Esophagus muscularis mucosa (tissue), 4 donors: ENCODE measurements at places on chromosomes 3 and 15. TPM values are rescaled to one million over a fixed set of nuclear protein-coding genes. Genes with fewer than 3 reads are reported as not detected.

Gene SI
- total RNA-seq = not detected

Gene ITIH3
- total RNA-seq = 0.83 TPM

Gene AGBL1
- total RNA-seq = 0.06 TPM

DNA sequence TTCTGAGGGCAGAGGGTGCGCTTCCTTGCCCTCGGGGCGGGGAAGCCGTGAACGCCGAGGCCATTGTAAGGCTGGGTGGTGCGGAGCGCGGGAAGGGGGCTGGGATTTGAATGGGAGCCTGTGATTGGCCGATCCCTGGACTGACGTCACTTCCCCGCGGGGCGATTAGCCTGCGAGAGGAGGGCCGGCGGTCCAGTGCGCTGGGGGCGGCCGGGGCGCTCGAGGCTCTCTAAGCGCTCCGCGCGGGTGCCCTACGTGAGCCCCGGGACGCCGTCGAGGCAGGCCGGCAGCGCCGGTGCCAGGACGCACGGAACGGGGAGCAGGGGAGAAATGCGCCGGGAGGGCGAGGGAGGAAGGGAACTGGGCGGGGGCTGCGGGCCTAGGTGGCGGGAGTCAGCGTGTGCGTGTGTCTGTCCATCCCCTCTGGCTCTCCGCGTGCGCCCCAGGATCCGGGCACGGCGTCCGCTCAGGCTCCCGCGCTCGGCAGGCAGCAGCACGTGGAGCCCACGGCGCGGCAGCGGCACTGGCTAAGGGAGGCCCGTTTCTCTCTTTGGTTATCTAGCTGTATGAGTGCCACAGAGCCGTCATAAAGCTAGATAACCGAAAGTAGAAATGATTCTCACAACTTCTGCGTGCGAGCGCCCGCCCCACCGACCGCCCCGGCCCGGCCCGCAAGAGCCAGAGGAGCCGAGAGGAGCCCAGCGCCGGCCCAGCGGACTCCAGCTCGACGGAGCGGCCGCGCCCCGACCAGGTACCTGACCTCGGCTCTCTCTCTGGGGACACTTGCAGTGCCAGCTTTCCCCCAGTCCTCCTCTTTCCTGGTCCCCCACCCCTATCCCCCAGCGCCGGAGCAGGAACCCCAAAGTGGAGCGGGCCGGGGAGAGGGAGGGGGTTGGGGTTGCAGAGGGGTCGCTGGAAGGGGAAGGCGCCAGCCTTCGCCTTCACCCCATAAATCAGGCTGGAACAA, 33.1 kb upstream of the POLG start:
- H3K27me3 ChIP-seq = peaks cover 99% of the 10 kb centered on the region
- no peak overlapping the region for H3K27ac ChIP-seq
- DNase-seq = no peak
- H3K4me3 ChIP-seq = peak overlapping the region; percentile 32

- no peak overlapping the region for H3K4me3 ChIP-seq
- peaks cover 12% of the 10 kb centered on the region for H3K4me1 ChIP-seq
- H3K27me3 ChIP-seq = no peaks in the 10 kb centered on the region
- DNase-seq = no peak
- H3K27ac ChIP-seq = no peak overlapping the region
- H3K36me3 ChIP-seq = no peaks in the 10 kb centered on the region
These were observed 189.8 kb downstream of the SLCO3A1 start for GRCh38 chr15:92043283-92043682.

DNA sequence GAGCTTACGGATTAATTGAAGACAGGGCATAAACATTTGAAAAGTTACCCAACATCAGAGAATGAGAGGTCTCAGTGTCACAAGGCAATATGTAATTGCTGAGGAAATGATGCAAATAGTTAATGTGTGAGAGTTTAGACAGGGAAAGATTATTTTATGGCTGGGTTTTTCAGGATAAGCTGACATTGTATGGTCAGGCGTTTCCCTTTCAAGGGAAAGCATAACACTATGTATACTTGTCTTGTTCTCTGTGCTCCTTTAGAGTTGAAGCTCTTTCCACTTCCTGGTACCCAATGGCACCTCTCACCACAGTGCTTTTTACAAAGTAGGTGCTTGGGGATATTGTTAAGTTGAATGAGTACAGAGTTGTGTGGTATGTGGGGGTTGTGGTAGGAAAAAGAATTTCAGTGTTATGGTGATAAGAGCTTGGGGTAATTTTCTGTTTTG, 19.9 kb downstream of the IQGAP1 start:
- peaks cover 75% of the 10 kb centered on the region for H3K4me1 ChIP-seq
- no peak for DNase-seq
- no peaks in the 10 kb centered on the region for H3K27me3 ChIP-seq
- H3K27ac ChIP-seq = peak overlapping the region; percentile 35
- H3K36me3 ChIP-seq = no peaks in the 10 kb centered on the region

- H3K4me3 ChIP-seq = no peak overlapping the region
- H3K27ac ChIP-seq = no peak overlapping the region
These were observed 19.2 kb downstream of the PXK start for GRCh38 chr3:58351920-58352319.

- peak overlapping the region; percentile 21 for H3K4me3 ChIP-seq
- DNase-seq = no peak
- H3K27ac ChIP-seq = peak overlapping the region; percentile 99
- no peaks in the 10 kb centered on the region for H3K27me3 ChIP-seq
- no peaks in the 10 kb centered on the region for H3K36me3 ChIP-seq
These were observed 3.0 kb downstream of the MEF2A start for GRCh38 chr15:99568625-99569352.

- no peak overlapping the region for H3K4me3 ChIP-seq
- H3K27ac ChIP-seq = no peak overlapping the region
- peaks cover 2% of the 10 kb centered on the region for H3K4me1 ChIP-seq
- H3K27me3 ChIP-seq = no peaks in the 10 kb centered on the region
- no peak for DNase-seq
These were observed 31.6 kb downstream of the ZNF654 start for GRCh38 chr3:88090681-88091080.

DNA sequence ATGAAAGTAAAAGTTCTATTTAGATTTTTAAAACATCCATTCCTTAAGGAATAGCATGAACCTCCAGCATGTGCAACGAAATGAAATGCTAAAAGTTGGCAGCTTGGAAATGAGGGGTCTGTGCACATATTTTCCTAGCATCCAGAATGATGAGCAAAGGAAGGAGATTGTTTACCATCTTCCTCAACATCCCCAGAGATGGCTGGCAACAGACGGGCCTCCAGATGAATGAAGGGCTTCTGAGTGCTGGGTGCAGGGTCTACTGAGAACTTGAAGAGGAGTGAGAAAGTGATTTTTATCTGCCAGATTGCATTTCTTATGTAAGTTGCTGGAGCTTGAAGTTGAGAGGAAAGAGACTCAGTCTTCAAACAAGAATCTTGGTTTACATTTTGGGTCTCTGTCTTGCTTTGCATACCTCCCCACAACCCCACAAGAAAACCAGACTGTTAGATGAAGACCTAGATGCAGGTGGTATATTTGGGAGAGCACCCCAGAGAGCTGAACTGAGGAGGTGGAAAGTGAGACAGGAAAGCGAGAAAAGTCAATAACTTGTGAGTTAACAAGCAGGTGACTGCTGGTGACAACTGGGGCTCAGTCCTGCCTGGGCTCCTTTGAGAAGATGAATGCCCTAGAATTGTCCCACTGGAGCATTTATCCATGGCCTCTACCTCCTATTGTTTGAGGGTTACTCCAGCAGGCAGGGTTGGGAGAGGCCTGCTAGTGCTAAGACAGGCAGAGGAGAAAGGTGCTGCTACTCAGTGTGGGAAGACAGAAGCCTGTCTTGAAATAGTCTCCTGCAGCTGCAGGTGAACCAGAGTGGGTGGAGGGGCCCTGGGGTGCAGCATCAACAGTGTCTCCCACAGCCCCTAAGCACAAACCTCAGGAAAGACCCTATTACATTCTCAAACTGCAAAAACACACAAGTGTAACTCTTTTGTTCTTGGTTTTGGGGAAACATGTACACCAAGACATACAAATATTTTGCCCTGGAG, 10.5 kb upstream of the CCK start:
- no peaks in the 10 kb centered on the region for H3K27me3 ChIP-seq
- no peak overlapping the region for H3K27ac ChIP-seq
- no peak for DNase-seq

DNA sequence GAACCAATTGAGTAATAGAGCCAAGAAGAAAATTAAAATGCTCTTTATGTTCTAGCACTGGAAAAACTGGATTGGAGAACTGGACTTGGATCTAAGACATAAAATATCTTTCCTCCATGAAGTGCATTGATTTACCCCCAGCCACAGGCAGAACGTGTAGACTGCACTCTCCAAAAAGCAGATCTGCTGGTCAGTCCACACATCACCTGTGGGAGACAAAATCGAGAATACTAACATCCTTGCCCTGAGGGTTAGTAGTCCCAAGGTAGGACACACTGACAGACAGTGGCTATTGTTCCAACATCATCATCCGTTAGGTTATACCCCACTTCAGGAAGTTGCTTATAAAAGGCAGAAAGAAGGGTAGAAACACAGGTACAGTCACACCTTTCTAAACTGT, 257.1 kb upstream of the STT3B start:
- DNase-seq = no peak
- no peak overlapping the region for H3K4me3 ChIP-seq
- no peaks in the 10 kb centered on the region for H3K36me3 ChIP-seq
- H3K27ac ChIP-seq = no peak overlapping the region
- H3K27me3 ChIP-seq = no peaks in the 10 kb centered on the region
- peaks cover 7% of the 10 kb centered on the region for H3K4me1 ChIP-seq

GRCh38 chr15:52649686-52650085, 29.5 kb downstream of the ATOSA start:
- no peaks in the 10 kb centered on the region for H3K27me3 ChIP-seq
- DNase-seq = no peak
- H3K4me1 ChIP-seq = peaks cover 32% of the 10 kb centered on the region
- no peak overlapping the region for H3K4me3 ChIP-seq
- H3K27ac ChIP-seq = no peak overlapping the region
- no peaks in the 10 kb centered on the region for H3K36me3 ChIP-seq

- no peak overlapping the region for H3K4me3 ChIP-seq
- DNase-seq = no peak
- H3K27me3 ChIP-seq = no peaks in the 10 kb centered on the region
These were observed 43.8 kb upstream of the UACA start for GRCh38 chr15:70806992-70807712.

GRCh38 chr3:108863799-108864135, 41.2 kb downstream of the TRAT1 start:
- DNase-seq = no peak
- H3K27ac ChIP-seq = no peak overlapping the region
- H3K36me3 ChIP-seq = no peaks in the 10 kb centered on the region
- no peaks in the 10 kb centered on the region for H3K27me3 ChIP-seq
- H3K4me1 ChIP-seq = no peaks in the 10 kb centered on the region

GRCh38 chr3:57397175-57398026, 104.9 kb upstream of the ASB14 start:
- H3K27me3 ChIP-seq = no peaks in the 10 kb centered on the region
- no peak for DNase-seq
- no peak overlapping the region for H3K27ac ChIP-seq
- H3K36me3 ChIP-seq = no peaks in the 10 kb centered on the region
- H3K4me3 ChIP-seq = no peak overlapping the region

DNA sequence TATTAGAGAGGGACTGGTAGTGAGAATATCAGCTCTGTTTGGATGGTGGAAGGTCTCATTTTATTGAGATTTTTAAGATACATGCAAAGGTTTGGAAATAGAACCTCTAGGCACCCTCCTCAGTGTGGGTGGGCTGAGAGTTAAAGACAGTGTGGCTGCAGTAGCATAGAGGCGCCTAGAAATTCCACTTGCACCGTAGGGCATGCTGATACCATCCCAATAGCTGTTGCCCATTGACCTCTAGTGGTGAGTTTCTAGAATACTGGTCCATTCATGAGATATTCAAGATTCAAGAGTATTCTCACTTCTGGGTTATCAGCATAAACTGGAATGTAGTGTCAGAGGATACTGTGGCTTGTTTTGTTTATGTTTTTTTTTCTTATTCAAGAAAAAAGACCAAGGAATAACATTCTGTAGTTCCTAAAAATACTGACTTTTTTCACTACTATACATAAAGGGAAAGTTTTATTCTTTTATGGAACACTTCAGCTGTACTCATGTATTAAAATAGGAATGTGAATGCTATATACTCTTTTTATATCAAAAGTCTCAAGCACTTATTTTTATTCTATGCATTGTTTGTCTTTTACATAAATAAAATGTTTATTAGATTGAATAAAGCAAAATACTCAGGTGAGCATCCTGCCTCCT, 87.2 kb downstream of the TGFBR2 start:
- H3K27ac ChIP-seq = peak overlapping the region; percentile 73
- H3K4me1 ChIP-seq = peaks cover 59% of the 10 kb centered on the region
- H3K36me3 ChIP-seq = peaks cover 19% of the 10 kb centered on the region
- H3K4me3 ChIP-seq = no peak overlapping the region
- no peak for DNase-seq

DNA sequence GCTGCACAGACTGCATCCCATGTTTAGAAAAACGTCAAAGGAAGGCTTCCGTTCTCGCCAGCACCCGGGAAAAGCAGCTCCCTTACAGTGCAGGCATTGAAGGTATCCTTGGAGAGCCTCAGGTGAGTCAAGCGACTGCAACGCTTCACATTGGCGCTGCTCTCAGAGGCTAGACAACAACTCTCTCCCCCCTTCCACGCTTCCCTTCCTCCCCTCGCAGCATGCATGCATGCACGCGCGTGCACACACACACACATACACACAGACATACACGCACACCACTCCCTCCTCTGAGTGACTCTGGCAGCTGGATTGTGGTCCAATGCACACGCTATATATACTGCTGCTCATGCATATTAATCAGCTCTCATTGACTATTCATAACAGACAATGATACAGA, 191.1 kb downstream of the PDZRN3 start:
- no peak for DNase-seq
- H3K4me1 ChIP-seq = peaks cover 42% of the 10 kb centered on the region
- peak overlapping the region; percentile 9 for H3K4me3 ChIP-seq
- H3K27me3 ChIP-seq = no peaks in the 10 kb centered on the region
- no peaks in the 10 kb centered on the region for H3K36me3 ChIP-seq

GRCh38 chr15:31324806-31325594, 1.6 kb upstream of the KLF13 start:
- peaks cover 26% of the 10 kb centered on the region for H3K4me1 ChIP-seq
- H3K4me3 ChIP-seq = peak overlapping the region; percentile 92
- DNase-seq = no peak
- peak overlapping the region; percentile 100 for H3K27ac ChIP-seq
- no peaks in the 10 kb centered on the region for H3K27me3 ChIP-seq

- peaks cover 4% of the 10 kb centered on the region for H3K4me1 ChIP-seq
- H3K36me3 ChIP-seq = no peaks in the 10 kb centered on the region
- no peak overlapping the region for H3K4me3 ChIP-seq
- H3K27me3 ChIP-seq = no peaks in the 10 kb centered on the region
These were observed 9.0 kb upstream of the PIK3R4 start for GRCh38 chr3:130755666-130756065.

- H3K4me1 ChIP-seq = peaks cover 50% of the 10 kb centered on the region
- H3K27me3 ChIP-seq = no peaks in the 10 kb centered on the region
- H3K36me3 ChIP-seq = peaks cover 7% of the 10 kb centered on the region
- H3K4me3 ChIP-seq = no peak overlapping the region
These were observed 8.6 kb upstream of the SRP14 start for GRCh38 chr15:40047415-40048210.
